CD4-positive, alpha-beta memory T cell (primary cell): ENCODE measurements at places on chromosomes 2 and 18. TPM values are rescaled to one million over a fixed set of nuclear protein-coding genes. Genes with fewer than 3 reads are reported as not detected.

GRCh38 chr2:222306393-222307142 is 7.8 kb upstream of the PAX3 start:
- peaks cover 35% of the 10 kb centered on the region for H3K4me1 ChIP-seq
- H3K36me3 ChIP-seq = no peaks in the 10 kb centered on the region
- peaks cover 90% of the 10 kb centered on the region for H3K27me3 ChIP-seq
- peak overlapping the region; percentile 23 for H3K4me3 ChIP-seq
- no peak for DNase-seq

DNA sequence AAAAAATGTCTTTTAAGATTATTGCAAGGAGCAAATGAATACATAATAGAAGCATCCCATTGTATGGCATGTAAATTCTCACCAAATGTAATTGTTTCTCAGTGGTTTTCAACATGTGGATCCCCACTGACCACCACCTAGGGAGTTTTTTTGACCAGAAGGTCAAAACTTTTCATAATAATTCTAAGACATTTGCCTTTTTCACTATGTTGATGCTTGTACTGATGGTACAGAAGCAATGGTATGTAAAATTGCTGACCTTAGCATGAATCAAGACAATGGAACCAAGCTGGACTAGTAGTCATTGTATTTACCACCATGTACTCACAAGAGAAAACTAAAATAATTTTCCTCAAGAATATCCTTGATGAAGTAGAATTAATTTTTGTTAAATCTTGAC is 36.8 kb downstream of the RAB10 start:
- no peak overlapping the region for H3K4me3 ChIP-seq
- no peak overlapping the region for H3K27ac ChIP-seq
- H3K27me3 ChIP-seq = no peaks in the 10 kb centered on the region
- H3K36me3 ChIP-seq = no peaks in the 10 kb centered on the region
- H3K4me1 ChIP-seq = peaks cover 56% of the 10 kb centered on the region
- DNase-seq = no peak

- H3K27ac ChIP-seq = peak within 1 kb of the TSS; percentile 79
- H3K27me3 ChIP-seq = no peaks in the 10 kb centered on the region
- peaks cover 60% of the 10 kb centered on the region for H3K4me1 ChIP-seq
- DNase-seq = peak; percentile 86
- H3K4me3 ChIP-seq = peak within 1 kb of the TSS; percentile 39
- no peaks in the 10 kb centered on the region for H3K36me3 ChIP-seq
Observed at GRCh38 chr2:230225486-230225885, at the start of gene SP140. Gene SP140 (plus strand): TSS chr2:230225736. CDS start chr2:230225845, 109 bp downstream.

DNA sequence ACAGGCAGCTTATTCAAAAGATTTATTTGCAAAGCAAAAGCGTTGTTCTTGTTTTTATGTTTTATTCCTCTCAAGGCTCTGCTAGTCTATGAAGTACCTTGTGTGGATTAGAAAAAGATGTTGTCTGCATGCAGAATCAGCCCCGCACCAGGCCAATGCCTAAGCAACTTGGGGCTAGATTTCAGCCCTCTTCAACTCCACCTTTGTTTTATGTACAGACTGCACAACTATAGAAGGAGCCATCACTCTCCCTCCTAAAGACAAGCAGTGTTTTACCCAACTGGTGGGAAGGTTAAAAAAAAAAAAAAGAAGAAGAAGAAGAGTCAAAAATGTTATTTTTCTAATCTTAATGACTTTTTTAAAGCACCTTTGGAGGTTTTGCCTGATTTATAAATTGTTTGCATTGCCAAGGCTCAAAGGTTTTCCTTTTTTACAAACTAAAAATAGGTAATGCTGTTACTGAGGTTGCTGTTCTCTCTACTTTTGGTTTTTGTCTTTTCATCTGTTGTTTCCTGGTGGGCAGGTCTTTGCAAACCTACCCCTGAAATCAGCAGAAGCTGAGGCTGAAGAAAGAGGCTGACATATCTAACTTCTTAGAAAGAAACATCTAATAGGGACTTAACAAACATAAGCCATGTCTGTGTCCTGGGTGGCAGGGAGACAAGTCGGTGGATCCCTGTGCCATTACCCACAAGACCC is 164.0 kb downstream of the SLC39A10 start:
- no peaks in the 10 kb centered on the region for H3K4me1 ChIP-seq
- no peak overlapping the region for H3K4me3 ChIP-seq
- H3K36me3 ChIP-seq = no peaks in the 10 kb centered on the region
- no peak for DNase-seq
- peaks cover 3% of the 10 kb centered on the region for H3K27me3 ChIP-seq
- H3K27ac ChIP-seq = no peak overlapping the region

DNA sequence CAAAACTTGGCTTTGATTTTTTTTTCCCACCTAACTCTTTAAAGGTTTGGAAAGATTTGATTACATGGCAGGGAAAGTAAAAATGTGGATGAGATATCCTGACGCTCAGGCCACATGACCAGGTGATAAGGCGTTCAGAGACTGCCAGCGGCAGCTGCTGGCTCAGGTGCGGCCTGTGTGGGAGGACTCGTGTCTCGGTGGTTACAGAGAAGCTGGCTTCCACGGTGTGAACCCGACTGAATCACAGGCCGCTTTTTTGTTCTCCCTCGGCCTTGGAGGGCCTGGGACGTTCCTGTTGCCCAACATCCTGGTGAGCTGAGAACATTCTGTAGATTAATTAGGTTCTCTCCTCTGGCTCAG is 124.2 kb upstream of the ZNF516 start:
- H3K27ac ChIP-seq = no peak overlapping the region
- no peak for DNase-seq
- no peaks in the 10 kb centered on the region for H3K36me3 ChIP-seq
- no peaks in the 10 kb centered on the region for H3K4me1 ChIP-seq
- H3K4me3 ChIP-seq = no peak overlapping the region

DNA sequence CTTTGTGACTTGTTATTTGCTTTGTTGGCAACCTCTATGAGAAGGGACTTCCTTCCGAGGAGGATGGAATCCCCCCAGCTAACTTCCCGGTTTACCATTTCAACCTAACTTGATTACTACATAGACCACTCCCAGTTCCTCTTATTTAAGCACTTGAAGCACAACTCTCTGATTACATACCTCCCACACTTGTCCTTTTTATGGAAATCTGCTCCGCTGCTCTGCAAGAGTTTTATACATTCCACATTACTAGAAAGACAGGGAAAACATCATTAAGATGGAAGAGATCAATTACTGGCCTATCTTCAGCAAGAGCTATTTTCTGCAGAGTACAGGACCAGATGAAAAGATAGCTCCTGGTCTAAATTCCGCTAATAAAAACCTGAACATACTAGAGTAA is 160.0 kb upstream of the PGAP1 start:
- H3K36me3 ChIP-seq = peaks cover 71% of the 10 kb centered on the region
- H3K4me3 ChIP-seq = no peak overlapping the region
- DNase-seq = no peak
- no peak overlapping the region for H3K27ac ChIP-seq
- no peaks in the 10 kb centered on the region for H3K27me3 ChIP-seq

DNA sequence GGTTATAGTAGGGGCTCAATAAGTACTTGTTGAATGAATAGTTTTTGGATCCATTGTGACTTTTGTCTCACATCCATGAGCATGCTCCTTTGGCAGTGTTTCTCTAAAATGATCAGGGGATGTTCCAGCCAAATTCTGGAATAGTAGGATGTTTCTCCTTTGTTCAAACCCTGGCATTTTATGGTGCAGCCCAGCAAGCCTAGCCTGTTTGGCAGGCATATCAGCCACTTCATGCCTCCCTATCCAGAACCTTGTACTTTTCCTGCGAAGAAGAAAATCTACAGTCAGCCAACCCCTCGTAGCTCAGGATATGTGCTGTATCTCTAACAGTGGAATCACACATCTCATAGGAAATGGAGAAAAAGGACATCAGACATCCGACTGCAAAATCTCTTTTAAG is 27.1 kb upstream of the RPRD1A start:
- H3K36me3 ChIP-seq = no peaks in the 10 kb centered on the region
- no peaks in the 10 kb centered on the region for H3K27me3 ChIP-seq
- H3K4me1 ChIP-seq = no peaks in the 10 kb centered on the region
- H3K4me3 ChIP-seq = no peak overlapping the region
- no peak for DNase-seq

FASTKD2 gene
- 23.4 TPM for total RNA-seq

CCDC68 gene
- total RNA-seq = 0.33 TPM

CDK15 gene
- total RNA-seq = not detected
